ENCODE measurements at places on chromosomes 12 and 14. TPM values are rescaled to one million over a fixed set of nuclear protein-coding genes. Genes with fewer than 3 reads are reported as not detected.

- DNase-seq: peak; percentile 79
Observed at GRCh38 chr14:49946320-49947141, 53.6 kb downstream of the ARF6 start.

- peak; percentile 72 for DNase-seq
Observed at GRCh38 chr12:128813883-128814282, 9.9 kb downstream of the SLC15A4 start.

DNA sequence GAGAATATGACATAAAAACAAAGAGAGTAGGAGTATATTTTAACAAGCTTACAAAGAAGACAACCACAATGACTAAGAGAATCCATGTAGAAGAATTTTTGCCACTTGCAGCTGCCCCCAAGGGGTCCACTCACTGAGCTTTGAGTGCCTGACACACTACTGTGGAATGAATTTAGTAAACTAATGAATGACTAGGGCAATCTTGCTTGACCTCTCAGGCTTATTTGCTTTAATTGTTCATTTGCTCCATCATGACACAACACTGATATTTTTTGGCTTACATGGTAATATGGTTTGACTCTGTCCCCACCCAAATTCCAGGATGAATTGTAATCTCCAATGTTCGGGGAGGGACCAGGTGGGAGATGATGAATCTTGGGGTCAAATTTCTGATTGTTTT, 249.1 kb upstream of the FAR2 start:
- DNase-seq: peak; percentile 84

SYNDIG1L gene
- not detected for total RNA-seq

DNA sequence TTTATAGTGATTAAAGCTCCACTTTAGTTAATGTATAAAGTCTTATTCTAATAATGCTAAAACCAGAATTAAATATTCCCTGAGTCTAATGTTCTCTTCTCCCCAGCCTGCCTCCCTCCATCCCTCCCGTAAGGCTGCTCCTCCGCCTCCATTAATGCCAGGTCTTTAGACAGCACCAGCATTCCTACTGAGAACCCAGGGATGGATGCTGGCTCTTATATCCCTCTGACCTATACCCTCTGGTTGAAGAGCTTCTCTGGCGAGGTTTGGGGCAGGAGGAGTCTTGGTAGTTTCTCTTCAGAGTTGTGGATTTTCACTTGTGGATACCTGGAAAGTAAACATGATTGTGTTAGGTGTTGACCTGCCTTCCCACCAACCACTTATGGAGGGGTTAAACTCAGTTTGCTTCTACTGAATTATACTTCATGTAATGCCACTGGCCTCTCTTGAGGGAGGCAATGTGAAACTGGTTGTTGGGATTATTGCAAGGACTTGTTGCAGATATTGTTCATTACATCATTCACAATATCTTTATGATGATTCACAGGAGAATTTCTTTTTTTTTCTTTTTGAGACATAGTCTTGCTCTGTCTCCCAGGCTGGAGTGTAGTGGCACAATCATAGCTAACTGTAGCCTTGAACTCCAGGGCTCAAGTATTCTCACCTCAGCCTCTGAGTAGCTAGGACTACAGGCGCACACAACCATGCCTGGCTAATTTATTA, 11.1 kb upstream of the SMAGP start:
- peak; percentile 76 for DNase-seq
